ENCODE measurements at places on chromosomes 7 and 10. TPM values are rescaled to one million over a fixed set of nuclear protein-coding genes. Genes with fewer than 3 reads are reported as not detected.

PNLIPRP2 gene
- not detected for total RNA-seq

STAM gene
- total RNA-seq = 18.5 TPM

SEMA4G gene
- total RNA-seq = 0.57 TPM

CYP3A5 gene
- not detected for total RNA-seq

GPR146 gene
- 0.70 TPM for total RNA-seq

ADAM22 gene
- 4.3 TPM for total RNA-seq

DDC gene
- not detected for total RNA-seq

KLLN gene
- 0.80 TPM for total RNA-seq

MACROH2A2 gene
- total RNA-seq = 3.4 TPM

TUBAL3 gene
- not detected for total RNA-seq

ZSWIM8 gene
- total RNA-seq = 54.3 TPM

CYP2C8 gene
- total RNA-seq = not detected

VSIR gene
- 59.6 TPM for total RNA-seq

CDK14 gene
- total RNA-seq = 0.20 TPM

IPMK gene
- total RNA-seq = 7.0 TPM

GPER1 gene
- total RNA-seq = not detected

BHLHA15 gene
- total RNA-seq = not detected

ENO4 gene
- not detected for total RNA-seq

C10orf62 gene
- not detected for total RNA-seq

GOLGA7B gene
- 0.29 TPM for total RNA-seq

NPY4R2 gene
- not detected for total RNA-seq

MYO3A gene
- total RNA-seq = not detected

NUTM2E gene
- total RNA-seq = 0.20 TPM

GPR15LG gene
- not detected for total RNA-seq

ABLIM1 gene
- 48.3 TPM for total RNA-seq

MACC1 gene
- total RNA-seq = 0.86 TPM

STEAP1B gene
- not detected for total RNA-seq

RPEL1 gene
- not detected for total RNA-seq

CHST15 gene
- 0.24 TPM for total RNA-seq

POLR1F gene
- total RNA-seq = 30.6 TPM

PON1 gene
- total RNA-seq = not detected

MEIG1 gene
- total RNA-seq = 0.91 TPM

SSC4D gene
- total RNA-seq = 0.55 TPM

EFCAB10 gene
- total RNA-seq = not detected

CDC123 gene
- 161 TPM for total RNA-seq

PPP2R2D gene
- 23.5 TPM for total RNA-seq

LRWD1 gene
- 29.9 TPM for total RNA-seq

CPA4 gene
- total RNA-seq = not detected

ZNF365 gene
- total RNA-seq = 0.93 TPM

ENKUR gene
- total RNA-seq = not detected

CUZD1 gene
- total RNA-seq = 1.8 TPM

LRRC18 gene
- total RNA-seq = not detected

TEX47 gene
- total RNA-seq = not detected

SNX13 gene
- total RNA-seq = 23.4 TPM
